ENCODE measurements at places on chromosomes 7 and 10. TPM values are rescaled to one million over a fixed set of nuclear protein-coding genes. Genes with fewer than 3 reads are reported as not detected.

The C10orf53 gene
- total RNA-seq: not detected

DNA sequence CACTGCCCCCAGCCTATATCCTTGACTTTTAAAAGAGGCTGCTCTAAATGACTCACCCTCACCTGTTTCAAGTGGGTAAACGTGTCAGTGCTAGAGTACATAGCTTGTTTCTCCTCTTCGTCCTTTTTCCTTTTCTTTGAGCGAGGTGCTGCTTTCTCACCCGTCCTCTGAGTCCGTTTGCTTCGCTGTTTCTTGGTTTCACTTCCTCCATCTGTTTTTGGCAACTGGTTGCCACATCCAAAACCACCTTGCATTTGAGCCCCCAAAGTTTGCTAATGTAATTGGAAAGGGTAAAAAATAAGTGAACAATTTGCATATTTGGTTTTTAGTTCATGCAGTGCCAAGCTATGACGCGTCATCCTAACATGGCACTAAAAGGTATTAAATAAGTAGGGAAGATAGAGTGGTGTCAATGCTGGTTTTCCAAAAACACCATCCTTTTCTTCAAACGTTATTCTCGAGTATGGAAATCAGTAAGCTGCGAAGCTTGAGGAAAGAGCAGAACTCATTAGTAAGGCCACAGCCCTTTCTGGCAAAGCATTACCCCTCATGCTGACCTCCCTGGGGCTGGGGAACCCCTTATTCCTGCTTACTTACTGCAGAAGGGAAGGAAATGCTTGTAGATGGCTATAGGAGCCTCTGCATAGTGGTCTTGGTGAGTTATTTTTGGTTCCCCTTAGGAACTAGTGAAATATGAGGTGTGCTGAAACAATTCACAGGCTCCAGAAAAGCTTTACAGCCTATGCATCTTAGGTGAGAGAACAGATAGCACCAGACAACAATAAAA, 133.5 kb downstream of the GALNT11 start:
- DNase-seq: no peak
- no peaks in the 10 kb centered on the region for H3K4me1 ChIP-seq
- H3K36me3 ChIP-seq: peaks cover 52% of the 10 kb centered on the region
- H3K4me3 ChIP-seq: no peak overlapping the region

The C10orf62 gene
- total RNA-seq: not detected

GRCh38 chr7:150631084-150631826, 930 bp downstream of the GIMAP6 start:
- no peak for DNase-seq
- H3K4me3 ChIP-seq: no peak overlapping the region
- no peaks in the 10 kb centered on the region for H3K36me3 ChIP-seq
- no peak overlapping the region for H3K27ac ChIP-seq

The PIK3CG gene
- 0.11 TPM for total RNA-seq
